ENCODE measurements at places on chromosomes 7 and 10.

GRCh38 chr10:122295451-122295809, 24.3 kb downstream of the BTBD16 start:
- DNase-seq, result no peak

- no peak for DNase-seq
These were observed 287.5 kb downstream of the GRID1 start for GRCh38 chr10:86079088-86079487.

GRCh38 chr7:29189743-29190201, 4.8 kb upstream of the CHN2 start:
- DNase-seq, result peak; percentile 38

- no peak for DNase-seq
These were observed 30.4 kb downstream of the ZNF783 start for GRCh38 chr7:149292462-149292823.

- no peak for DNase-seq
These were observed 161.6 kb downstream of the BICC1 start for GRCh38 chr10:58674251-58674650.

DNA sequence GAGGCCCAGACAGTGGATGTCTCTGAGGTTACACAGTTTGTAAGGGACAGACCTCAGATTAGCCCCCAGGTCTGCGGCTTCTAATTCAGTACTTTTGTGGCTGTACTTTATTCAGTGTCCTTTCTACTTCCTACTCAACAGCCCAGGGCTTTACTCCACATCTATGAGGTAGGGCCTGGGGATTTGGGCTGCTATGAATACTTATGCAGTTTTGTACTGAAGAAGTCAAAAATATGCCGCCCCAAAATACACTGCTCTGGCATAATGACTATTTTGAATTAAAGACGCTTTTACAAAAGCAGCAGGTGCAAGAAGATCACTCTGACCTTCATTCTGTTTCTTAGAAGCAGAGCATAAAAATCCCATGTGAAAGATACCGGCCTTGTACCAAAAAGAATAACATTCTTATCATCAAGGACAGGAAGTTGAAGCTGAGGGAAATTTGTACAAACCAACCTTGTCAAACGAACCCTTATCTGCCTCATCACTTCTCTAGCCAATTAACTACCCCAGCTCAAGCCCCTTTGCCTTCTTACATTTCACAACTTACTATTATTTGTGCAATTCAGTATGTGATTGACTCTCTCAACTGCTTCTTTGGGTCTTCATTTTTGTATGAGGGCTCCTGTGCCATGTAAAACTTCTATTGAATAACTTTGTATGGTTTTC, 26.1 kb upstream of the TRUB1 start:
- no peak for DNase-seq

- no peak for DNase-seq
These were observed 240.2 kb downstream of the PRKG1 start for GRCh38 chr10:51314481-51314880.

DNA sequence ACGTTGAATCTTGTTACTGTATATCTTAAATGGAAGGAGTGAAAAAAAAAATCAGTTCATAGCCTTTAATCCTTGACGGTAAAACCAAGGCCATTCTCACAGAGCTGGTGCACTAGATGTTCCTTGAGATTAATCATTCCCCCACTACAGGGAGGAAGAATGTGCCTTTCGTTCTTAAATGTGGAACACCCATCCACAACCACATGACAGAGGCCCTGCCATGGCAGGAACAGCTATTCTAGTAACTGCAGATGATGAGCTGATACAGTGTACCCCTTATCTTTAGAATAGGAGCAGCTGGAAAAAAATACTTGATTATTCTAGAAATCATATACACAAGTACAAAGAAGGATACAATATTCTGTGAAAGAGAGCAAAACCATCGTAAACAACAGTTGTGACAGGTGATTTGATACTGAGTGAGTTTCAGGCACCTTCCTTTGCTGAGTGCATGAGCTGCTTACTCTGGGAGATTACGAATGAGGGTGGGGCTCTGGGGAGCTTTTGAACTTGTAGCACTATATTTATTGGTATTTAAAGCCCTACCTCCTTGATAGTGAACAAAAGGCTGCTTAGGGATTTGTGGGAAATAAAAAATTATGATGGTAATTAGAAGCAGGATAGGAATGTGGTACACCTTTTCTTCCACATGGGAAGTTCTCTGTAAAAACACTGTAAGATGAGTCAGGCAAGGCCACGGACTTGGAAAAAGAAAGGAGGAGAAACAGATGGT, 244.4 kb upstream of the SLC26A5 start:
- DNase-seq, result no peak

DNA sequence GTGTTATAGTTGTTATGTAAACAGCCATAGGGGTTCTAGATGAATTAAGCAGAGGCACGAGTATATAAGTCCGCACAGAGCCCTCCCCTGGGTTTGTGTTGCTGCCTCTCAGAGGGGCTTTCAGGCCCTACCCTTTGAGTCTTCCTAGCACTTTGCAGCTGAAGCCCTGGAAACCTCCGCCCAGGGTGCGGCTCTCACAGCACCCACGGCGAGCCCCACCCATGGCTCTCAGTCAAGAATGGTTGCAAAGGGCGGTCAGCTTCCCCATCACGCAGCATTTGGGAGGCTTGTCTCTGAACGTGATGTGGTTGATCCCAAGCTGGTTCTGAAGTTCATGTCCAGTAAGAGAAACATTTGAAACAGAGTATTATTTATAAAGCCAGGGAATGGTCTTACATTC, 18.8 kb upstream of the INSIG1 start:
- no peak for DNase-seq

DNA sequence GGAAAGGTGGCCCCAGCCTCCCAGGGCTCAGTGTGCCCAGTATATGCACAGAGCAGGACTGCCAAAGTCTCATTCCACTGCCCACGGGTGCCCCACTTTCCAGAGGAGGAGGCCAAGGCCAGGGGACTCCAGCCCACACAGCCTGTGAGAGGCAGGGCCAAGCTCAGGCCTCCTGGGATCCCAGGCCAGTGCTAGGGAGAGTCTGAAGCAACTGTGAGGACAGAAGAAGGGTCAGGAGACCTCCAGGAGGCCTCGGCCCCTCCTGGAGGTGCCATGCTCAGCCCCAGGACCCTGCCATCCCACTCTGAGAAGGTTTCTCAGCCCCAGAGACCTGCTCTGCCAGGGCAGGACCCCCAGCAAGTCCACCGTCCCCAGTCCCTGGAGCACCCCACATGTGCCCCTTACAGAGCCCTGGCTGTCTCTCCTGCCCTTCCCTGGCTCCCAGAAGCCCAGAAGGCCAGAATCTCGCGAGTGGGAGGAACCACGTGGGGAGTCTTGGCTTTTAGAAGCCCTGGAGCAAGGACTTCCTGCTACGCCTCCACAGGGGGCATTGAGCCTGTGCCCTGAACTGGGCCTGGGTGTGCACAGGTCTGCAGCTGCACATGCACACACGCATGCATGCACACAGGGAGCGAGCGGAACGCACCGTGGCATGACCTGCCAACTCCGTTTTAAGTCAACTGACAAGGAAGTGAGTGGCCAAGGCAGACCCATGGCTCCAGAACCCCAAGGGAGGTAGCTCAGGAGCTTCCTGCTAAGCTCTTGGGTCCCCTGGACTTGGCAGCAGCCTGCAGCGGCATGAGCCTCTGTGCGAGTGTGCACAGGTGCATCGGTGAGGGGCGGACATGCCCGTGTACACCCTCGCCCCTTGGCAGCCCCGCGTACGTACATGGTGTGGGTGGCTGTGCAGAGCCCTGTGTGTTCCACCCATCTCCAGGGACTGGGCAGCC, 33.6 kb downstream of the ZCCHC24 start:
- DNase-seq, result no peak

DNA sequence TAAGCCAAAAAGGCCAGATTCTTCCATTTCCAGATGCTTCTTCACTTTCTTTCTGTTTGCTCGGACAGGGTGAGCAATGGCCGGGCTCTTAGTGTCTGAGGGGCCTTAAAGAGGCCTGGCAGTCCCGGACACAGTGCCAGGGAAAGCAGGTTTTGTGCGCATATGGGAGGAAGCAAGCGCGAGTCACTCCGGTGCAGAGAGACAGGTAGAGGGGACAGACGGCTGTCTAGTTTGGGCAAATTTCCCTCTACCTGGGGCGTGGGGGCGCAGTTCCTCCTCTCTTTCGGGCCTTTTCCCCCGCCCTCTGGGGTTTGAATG, 4.7 kb downstream of the NEUROD6 start:
- DNase-seq, result no peak

GRCh38 chr7:98418636-98419315, 17.9 kb upstream of the BAIAP2L1 start:
- no peak for DNase-seq

Data from stimulated activated CD8-positive, alpha-beta memory T cell treated with anti-CD3 and anti-CD28 coated beads, Interleukin-4, amount 100 ng/mL, for 1 hour (primary cell).